ENCODE measurements at places on chromosomes 12 and 14.

GRCh38 chr14:95478818-95479217 lies 37.6 kb downstream of the SYNE3 start:
- DNase-seq: no peak

DNA sequence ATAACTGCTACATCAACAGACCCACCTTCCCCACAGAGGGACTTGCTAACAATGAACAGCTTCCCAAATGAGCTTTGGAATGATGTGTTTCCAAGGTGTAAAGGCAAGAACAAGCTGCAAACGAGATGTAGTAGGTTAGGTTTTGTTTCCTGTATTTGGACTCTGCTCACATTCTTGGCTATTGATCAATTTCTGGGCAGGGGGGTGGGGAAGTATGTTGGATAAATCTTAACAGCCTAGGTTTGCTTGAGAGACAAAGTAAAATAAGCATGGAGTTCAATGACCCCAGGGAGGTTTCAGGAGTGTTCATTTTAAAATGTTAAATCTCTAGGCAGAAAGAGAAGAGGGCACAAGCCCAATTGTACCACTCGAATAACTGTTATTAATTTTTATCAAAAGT lies 146.6 kb downstream of the DPY19L2 start:
- no peak for DNase-seq

DNA sequence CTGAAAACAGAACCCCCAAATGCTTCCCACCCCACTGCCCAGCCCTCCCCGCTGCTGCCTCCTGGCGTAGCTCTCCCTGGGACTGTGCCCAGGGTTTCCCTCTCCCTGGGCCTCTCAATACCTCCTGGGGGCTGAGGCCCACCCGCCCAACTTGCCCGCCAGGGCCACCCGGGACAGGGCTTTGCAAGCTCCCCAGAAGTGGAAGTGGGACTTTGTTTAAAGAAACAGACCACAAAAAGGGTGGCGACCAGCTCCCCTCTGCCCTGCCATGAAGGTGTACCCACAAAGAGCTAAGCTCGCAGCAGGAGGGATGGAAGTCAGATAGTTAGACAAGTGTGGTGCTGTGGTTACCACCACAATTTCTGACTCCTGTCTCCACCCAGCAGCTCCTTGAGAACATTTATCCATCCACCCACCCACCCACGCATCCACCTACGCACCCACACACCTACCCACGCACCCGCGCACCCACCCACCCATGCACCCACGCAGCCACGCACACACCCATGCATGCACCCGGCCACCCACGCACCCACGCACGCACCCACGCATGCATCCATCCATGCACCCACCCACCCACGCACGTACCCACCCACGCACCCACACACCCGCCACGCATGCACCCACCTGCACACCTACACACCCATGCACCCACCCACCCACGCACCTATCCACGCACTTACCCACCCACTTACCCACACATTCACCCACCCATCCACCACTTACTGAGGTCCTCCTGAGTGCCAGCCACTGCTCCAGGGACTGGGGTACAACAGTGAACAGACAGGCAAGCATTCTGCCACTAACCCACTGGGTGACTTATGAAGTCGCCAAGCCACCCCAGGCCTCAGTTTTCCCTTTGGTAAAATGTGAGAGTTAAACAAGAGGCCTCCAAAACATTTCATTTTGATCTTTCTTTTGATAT lies 127.3 kb downstream of the SCARB1 start:
- no peak for DNase-seq

DNA sequence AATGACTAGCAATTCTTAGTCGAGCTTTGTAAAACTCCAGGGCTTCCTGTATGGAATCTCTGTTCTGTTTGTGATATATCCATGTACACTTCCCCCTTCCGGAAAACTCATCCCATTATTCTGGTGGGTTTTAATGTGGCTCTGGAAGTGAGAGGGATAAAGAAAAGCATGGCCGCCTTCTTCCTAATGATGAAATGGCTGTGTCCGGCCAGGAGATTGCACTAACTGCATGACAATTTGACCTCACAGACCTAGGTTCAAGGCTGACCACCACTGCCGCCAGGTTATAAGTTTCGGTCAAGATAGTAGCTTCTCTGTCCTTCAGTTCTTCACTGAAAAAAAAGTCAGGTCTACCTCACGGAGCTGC lies 41.0 kb upstream of the NPAS3 start:
- no peak for DNase-seq

DNA sequence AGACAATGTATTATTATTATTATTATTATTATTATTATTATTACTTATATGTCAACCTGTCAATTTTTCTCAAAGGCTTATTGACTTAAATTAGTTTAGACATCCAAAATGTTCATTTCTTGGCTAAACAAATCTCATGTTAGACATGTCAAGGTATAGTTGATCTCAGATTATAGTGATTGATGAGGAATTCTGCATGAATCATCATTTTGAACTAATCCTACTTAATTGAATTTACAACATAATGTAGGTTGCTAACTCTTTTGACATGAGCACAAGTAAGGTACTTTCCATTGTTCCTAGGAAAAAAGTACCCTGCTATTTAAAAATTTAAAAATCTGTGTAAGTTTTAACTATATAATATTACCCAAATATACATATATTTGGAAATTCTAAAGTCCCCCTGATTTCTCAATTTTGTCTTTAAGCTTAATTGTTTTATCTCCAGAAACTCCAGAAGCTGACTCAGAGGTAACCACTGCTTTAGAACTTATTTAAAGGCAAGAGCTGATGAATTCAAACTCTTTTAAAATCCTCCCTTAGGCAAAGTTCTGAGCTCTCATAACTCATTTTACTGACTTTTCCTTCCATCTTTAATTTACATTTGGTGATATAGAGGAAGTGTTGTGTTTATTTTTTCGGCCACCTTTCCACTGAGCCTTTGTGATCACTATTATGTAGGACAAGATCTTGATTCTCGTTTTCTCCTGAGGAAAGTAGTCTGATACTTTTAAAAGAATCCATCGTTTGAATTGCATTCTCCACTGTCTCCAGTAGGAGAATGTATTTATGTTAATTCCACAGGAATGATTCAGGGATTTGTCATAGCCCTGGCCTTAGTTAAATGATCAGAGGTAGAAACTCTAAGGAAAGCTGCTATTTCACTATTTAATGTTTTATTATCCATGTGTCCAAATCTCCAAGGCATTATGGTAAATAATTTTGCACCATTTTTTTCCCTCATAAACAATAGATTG lies 1304.5 kb downstream of the AACS start:
- no peak for DNase-seq

- DNase-seq: no peak
Observed at GRCh38 chr14:90456551-90456950, 59.7 kb downstream of the CALM1 start.

Measured in OCI-LY7 (cell line).